ENCODE measurements at places on chromosomes 3 and 15.

DNA sequence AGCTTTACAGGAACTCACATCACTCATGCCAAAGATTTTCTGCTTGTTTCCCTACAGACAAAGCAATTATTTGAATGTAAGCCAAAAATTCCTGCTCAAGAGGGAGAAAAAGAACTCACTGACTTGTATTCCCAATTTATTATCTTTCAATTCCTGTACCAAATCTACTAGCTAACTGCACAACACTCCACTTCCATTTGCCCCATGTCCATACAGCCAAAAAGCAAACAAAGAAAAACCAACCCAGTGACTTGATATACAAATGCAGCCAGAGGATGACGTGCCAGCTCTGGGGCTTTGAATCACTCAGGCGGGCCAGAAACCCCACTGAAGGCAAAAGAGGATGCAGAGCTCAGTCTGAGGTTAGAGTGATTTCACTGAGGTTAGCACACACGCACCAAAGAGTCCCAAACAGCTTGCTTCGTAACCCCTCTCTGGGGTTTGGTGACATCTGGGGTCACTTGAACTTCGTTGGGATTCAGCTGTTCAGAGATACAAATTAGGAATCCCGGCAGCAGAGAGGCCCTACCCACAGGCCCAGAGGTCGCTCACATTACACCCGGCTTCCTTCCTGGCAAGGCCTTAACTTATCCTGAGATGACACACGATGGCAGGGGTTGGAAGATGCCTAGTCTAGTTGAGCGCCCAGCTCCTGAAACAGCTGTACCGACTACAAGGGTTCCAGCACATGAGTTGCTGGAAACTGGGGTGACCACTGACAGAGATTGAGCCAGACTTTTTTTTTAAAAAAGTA, 1.6 kb downstream of the RFTN1 start:
- no peak for DNase-seq

- no peak for DNase-seq
These were observed 202.7 kb upstream of the BHLHE40 start for GRCh38 chr3:4776399-4776979.

GRCh38 chr3:118760585-118761290, 273.9 kb downstream of the IGSF11 start:
- no peak for DNase-seq

DNA sequence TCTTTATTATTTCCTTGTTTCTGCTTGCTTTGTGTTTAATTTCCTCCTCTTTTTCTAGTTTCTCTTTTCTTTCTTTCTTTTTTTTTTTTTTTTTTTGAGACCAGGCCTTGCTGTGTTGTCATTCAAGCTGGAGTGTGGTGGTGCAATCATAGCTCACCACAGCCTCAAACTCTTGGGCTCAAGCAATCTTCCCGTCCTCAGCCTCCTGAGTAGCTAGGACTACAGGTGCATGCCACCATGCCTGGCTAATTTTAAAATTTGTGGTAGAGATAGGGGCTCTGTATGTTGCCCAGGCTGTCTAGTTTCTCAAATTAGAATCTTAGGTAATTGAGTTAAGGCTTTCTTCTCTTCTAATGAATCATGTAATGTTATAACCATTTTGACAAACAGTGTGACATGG, 22.4 kb downstream of the SLMAP start:
- DNase-seq: no peak

DNA sequence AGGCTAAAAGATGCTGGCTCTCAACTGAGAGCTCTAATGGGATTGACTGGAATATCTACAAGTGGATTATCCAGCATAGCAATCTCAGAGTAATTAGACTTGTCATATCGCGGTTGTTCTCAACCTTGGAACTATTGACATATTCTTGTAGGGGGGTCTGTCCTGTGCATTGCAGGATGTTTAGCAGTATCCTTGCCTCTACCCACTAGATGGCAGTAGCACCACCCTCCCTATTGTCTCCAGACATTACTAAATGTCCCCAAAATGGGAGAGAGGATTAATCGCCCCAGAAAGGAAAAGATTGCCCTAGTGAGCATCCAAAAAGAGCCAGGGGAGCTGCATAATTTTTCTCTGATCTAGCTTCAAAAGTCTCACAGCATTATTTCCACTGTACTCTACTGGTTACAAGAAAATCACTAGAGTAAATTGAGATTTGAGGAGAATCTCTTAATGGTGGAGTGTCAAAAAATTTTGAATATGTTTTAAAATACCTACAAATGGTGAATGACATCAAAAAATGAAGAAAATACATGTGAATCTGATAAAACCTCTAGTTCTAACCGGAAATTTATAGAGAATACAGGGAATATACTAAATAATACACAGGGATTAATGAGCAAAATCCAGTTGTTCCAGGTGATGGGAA, 388.2 kb upstream of the AGTR1 start:
- no peak for DNase-seq

DNA sequence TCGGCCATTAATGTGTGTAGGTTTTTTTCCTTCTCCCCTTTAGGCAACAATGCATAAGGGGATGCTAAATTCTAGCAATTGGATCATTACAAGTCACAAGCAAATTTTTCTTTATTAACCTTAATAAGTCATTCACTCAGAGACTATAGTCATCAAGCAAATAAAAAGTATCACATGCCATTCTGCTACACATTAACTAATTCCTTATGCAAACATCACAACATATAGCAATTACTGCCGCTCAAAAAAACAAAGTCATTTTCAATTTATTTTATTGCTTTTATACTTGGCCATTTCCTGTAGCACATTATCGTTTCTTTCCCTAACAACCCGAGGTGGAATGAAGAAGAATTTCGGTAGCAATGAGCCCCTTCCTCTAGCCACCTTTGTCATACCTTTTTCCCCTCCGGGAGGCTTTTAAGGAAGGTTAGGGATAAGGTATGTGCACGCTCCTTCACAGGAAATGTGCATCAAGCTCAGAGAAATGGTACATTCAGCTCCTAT, 421.2 kb downstream of the TIGIT start:
- no peak for DNase-seq

DNA sequence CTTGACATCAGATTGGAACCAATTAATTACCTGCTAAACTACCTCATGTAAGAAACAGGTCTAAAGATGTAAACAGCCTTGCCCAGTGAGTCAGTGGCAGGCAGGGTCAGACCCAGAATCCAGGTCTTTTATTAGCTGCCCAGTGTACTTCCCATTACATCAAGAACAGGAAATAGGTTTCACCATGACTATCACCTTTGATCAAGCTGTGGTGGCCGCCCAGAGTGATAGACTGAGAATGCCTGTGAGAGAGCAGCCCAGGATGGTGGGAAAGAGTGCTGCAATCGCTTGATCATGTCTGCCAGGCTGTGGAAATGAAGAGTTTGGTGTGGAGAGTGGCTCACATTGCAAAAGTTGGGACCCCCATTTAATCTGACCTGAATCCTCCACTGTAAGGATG, 61.3 kb upstream of the PIAS1 start:
- DNase-seq: no peak

DNA sequence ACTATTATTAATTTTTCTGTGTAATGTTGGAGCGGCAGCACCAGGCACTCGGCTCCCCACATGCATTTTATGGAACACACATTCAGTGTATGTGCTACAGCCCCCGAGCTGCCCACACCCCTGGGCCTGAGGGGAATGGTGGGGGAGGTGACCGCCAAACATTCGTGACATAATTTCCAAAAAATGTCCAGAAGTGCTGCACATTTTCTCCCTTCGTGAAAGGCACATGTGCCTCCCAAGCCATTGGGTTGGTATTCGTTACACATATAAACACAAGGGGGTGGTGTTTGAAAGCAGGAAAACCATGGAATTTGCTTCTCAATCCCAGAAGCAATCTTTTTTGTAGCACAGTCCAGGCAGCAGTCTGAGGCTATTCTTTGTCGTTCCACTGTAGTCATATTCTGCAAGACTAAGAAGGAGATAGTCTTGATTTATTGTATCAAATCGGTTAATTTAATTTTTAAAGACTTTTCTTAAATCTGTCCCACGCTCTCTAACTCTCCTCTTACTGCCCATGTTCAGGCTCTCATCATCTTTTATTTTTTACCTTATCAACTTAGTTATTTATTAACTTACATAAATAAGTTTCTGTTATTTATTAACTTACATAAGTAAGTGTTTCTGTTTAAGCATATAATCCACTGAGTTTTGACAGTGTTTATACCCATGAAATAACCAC, 39.2 kb upstream of the POLR2M start:
- DNase-seq: peak; percentile 36

DNA sequence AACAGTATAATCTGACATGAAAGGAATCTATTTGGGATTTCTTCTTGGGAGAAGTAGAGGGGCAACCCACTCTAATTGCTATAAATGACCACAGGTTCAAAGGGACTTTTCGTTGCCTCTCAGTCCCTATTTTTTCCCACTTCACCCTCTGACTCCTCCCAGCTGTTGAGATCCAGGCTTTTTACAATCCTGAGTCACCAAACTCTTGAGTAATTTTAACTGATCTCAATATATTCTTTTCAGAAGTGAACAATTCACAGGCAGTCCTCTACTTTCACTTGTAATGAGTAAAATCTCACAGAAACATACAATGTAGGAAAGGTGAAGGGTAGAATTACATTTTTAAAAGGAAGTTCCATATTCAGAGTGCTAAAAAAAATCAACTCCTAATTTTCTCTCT, 44.6 kb downstream of the EIF4E3 start:
- no peak for DNase-seq

DNA sequence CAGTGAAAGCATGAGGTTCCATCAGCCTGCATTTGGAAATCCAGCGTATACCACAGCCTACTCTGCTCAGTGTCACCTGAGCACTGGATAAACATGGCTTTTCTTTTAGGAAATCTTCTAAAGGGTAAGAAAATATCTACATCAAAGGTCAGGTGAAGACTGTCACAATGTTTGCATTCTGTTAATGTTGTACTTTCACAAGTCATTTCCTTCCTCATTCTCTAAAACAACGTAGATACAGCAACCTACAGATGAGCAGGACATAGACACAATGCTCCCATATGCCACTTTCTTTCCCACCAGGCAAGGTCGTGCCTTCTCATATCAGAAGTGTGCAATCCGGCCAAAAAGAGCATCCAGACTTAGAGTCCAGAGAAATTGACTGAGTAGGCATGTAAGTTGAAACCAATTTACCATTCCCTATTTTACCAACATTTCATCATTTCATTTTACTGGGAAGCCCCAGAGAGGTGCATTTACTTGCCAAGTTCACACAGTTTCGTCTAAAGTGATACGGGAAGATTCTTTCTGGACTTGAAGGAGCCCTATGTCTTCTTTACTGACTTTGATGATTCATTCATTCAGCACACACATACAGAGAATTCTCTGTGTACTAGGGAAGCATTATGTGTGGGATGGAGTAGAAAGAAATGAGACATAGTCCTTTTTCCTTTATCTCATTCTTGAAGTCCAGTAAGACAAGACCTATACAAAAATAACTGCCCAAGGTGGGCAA, 30.6 kb upstream of the LPP start:
- no peak for DNase-seq

DNA sequence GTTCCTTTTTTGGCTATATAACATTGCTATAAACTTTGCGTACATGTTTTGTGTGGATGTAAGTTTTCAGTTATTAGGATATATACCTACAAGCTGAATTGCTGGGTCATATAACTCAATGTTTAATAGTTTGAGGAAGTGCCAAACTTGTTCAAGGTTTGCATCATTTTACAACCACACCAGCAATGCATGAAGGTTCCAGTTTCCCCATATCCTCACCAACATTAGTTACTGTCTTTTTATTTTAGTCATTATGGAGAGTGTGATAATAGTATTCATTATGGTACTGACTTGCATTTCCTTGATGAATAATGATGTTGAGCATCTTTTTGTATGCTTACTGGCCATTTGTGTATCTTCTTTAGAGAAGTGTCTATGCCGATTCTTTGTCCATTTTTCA, 112.3 kb downstream of the NR1I2 start:
- no peak for DNase-seq

GRCh38 chr3:37397396-37397795, 223.0 kb upstream of the LRRFIP2 start:
- DNase-seq: no peak

GRCh38 chr3:59566481-59566975, 516.7 kb upstream of the CFAP20DC start:
- DNase-seq: no peak

DNA sequence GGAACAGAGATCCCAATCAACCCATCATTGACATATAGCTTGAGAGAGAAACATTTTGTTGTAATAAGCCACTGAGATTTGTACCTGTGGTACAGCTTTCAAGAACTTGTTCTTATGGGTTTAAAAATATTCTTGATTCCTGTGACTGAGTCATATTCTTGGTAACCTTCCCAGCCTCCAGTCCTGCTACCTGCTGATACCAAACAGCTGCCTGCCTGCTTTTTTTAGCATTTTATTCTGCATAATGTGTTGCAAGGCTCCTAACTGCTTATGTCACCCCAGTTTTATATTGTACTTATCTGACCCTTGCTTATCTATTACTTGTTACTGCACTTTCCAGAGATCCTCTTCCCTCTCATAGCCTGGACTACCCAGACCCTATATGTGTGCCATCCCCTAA, 349.3 kb upstream of the SOX2 start:
- DNase-seq: no peak

DNA sequence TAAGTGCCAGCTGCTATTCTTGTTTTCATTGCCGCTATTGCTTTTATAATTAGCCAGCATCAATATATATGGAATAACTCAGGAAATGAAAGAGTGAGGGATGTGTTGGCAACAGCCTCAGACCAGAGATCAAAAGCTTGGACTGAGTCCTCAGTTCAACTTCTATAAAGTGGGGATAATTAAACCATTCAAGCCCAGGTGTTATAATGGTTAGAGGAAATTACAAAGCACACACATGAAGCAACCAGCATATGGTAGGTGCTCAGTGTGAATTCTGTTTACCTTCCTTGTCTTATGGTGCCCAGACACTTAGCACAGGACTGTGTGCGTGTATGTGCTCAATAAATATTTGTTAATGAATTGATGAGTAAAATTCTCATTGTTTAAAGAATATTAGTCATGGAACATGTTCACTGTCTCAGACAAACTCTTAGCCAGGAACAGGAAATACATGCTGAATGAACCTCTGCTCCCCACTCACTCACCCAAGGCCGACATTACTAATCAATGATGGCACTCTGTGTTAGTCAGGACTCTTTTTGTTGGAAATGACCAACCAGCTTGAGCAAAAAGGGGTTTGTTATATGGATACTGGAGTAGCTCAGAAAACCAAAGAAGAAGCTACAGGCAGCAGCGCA, 16.7 kb upstream of the CCDC174 start:
- DNase-seq: no peak

GRCh38 chr3:176623468-176624150, 573.7 kb downstream of the TBL1XR1 start:
- DNase-seq: no peak

- DNase-seq: no peak
These were observed 69.9 kb downstream of the EPHB3 start for GRCh38 chr3:184631472-184631861.

GRCh38 chr3:79846148-79846933, 78.5 kb upstream of the ROBO1 start:
- peak; percentile 0 for DNase-seq

- no peak for DNase-seq
These were observed 40.3 kb downstream of the USP50 start for GRCh38 chr15:50506121-50506520.

Measured in NCI-H526 (cell line).